ENCODE measurements at places on chromosomes 7 and 10.

DNA sequence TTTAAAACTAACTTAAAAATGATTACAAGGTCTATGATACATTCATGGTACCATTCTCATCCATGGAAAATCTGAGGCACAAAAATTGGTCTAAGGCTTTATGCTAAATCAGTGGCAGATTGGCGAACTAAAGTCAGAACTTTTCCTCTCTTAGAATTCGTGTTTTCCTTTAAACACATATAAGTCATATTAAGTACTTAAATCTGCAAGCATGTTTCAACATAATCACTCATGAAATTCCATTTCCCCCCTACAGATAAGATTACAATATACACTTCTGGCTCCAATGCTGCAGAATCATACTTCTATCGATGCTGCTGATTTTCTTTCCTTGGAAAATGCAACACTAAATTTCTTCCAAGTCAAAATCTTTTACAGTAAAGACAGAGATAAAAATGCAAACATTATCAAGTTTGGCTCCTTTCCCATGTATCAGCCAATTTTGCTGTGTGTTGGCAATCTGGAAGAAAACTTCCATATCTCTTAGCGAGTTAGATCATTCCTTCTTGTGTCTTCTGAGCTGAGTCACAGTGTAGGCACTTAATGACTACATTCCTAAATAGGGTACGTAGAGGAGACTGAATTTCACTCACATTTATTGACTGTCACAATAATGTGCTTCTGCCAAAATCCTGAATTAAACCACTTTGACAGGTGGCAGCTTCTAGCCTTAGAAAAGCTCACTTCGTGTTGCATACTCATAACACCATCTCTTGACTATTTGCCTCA, 76.4 kb upstream of the LRRC17 start:
- no peak for DNase-seq

DNA sequence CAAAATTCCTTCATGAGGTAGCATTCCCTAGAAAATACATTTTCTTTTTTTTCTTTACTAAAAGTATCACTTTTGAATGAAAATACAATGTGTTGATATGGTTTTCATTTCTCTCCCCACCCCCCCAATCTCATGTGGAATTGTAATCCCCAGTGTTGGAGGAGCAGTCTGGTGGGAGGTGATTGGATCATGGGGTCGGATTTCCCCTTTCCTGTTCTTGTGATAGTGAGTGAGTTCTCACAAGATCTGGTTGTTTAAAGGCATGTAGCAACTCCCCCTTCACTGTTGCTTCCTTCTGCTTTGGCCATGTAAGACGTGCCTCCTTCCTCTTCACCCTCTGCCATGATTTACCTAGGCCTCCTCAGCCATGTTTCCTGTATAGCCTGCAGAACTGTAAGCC, 790.3 kb upstream of the KCND2 start:
- no peak for DNase-seq

DNA sequence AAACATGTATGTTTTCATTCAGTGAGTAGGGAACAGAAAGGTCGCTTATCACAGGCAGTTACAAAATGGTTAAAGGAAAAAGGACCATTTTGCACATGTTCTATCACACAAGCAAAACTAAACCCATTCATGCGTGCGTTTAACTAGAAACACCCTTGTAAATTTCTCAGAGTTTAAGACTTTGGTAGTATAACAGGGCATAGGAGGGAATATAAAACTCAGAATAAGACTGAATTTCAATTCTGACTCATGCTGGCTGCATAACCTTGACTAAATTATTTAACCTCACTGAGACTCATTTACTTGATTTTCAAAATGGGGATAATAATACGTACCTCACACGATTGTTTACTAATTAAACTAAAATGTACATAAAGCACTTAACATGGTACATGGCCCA, 243.8 kb upstream of the PTN start:
- DNase-seq, result no peak

GRCh38 chr7:20172736-20173334, 44.3 kb downstream of the MACC1 start:
- DNase-seq, result no peak

- no peak for DNase-seq
Observed at GRCh38 chr7:35015346-35015859, 21.9 kb downstream of the DPY19L1 start.

GRCh38 chr7:67950321-67951083, 953.9 kb downstream of the TYW1 start:
- DNase-seq, result no peak

- DNase-seq, result no peak
Observed at GRCh38 chr7:135550196-135550595, 7.5 kb upstream of the NUP205 start.

GRCh38 chr10:129728246-129728820, 235.7 kb downstream of the EBF3 start:
- DNase-seq, result no peak

- peak; percentile 75 for DNase-seq
Observed at GRCh38 chr10:3090914-3091787, 23.8 kb downstream of the PFKP start.

DNA sequence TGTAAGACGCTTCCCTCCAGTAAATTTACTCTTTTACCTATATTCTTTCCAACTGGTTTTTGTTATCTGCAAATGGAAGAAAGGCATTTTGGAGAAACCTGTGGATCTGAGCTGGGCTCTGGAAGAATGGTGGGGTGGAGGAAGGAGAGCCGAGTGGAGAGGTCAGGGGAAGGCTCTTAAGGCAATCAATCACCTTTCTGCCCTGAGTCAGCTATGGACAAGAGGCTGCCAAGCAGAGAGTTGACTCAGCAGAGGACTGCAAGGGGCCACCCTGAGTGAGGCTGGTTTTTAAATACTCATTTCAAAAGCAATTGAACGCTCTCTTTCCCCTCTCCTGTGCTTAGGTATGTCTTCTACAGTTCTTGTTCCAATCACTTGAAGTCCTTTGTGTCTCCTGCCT, 81.8 kb downstream of the SPAG6 start:
- DNase-seq, result no peak

DNA sequence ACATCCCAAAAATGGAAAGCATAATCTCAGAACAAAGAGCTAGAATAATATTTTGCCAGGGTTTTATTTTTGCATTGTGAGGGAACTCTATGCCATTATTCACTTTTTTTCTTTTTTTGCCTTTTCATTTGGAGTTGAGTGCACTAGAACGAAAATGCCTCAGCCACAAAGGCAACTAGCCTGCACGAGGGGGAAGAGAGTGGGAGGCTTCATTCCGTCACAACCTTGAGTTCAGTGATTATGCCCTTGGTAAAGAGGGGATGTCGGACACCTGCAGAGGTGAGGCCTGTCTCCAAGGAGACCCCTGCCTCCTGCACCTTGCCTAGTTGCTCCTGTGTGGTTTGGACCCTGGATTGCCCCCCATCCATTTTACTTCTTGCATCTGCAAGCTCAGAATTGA, 232.7 kb downstream of the TEX36 start:
- DNase-seq, result no peak

DNA sequence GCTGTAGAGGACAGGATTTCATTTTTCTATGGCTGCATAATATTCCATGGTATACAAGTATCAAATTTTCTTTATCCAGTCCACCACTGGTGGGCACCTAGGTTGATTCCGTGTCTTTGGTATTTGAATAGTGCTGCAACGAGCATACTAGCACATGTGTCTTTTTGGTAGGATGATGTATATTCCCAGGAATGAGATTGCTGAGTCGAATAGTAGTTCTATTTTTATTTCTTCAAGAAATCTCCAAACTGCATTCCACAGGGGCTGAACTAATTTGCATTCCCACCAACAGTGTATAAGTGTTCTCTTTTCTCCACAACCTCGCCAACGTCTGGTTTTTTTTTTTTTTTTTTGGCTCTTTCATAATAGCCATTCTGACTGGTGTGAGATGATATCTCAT, 550.0 kb downstream of the REEP3 start:
- DNase-seq, result no peak

DNA sequence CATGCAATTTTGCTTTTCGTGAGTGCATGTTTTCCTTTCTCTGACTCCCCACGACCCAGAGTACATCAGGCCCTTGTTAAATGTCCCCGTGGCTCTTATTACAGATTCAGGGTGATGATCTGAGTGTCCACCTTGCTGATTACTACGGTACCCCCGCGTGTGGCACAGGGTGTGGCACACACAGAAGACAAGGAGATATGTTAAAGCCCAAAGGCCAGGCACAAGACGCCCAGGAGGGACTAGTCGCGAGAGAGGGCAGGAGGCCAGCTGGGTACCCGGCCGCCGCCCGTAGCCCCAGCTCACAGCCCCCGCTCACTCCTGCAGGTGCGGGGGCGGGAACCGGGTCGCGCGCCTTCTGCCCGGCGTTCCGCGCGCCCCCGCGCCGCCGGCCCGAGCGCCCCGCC, 281 bp upstream of the EXOC6 start:
- no peak for DNase-seq

DNA sequence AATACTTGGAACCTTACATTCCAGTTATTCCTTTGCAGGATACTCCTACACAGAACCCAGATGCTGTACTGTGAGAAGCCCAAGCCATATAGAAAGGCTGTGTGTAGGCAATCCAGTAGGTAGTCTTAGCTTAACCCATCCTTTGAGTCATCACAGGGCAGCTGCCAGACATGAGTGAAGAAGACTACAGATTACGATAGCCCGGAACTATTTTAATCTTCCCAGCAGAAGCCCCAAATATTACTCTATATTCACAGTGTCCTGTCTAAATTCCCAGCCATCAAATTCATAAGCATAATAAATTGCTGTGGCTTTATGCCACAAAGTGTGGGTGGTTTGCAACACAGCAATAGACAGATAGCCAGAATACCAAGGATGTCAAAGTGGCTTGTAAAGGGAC, 474.1 kb upstream of the STEAP1 start:
- DNase-seq, result no peak

Measured in heart left ventricle (tissue), 16 donors.